ENCODE measurements at places on chromosomes 5 and 9.

DNA sequence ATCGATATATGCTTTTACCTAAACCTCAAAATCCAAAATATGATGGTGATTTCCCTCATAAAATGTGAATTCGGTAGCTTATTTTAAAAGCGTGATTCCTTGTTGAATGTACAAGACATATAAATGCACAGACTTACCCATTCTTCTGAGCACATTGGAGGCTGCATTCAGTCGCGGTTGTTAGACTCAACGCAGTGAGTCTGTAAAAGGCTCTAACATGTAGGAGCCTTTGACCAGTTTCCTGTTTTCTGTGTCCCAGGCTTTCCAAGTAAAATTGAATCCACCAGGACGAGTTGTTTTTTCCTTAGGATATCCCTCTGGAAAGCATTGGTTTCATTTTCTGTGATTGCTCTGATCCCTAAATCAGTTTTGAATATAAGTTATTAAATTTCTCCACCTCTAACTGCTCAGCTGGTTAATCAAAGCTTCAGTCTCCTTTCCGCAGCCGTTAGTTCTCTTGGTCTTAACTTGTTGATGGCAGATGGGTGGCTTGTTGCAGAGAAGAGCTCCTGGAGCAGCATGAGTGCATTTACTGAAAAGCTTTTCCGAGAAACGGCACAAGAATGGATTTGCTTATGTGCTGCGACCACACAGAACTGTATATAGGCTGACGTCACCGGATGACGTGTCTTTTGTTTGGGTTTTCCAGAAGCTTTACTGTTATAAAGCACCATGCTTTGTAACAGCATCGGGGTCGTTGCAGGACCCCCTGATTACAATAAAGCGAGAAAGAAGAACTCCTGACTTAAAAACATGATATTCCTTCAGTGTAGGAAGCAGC, at the start of gene LRRTM2:
Gene LRRTM2 (minus strand): TSS at position 565 of the 781 bp plus-strand sequence. CDS start 424 bp downstream, at position 141.
- DNase-seq, result no peak

GRCh38 chr5:150376799-150377771, 19.6 kb downstream of the TCOF1 start:
- DNase-seq, result no peak

DNA sequence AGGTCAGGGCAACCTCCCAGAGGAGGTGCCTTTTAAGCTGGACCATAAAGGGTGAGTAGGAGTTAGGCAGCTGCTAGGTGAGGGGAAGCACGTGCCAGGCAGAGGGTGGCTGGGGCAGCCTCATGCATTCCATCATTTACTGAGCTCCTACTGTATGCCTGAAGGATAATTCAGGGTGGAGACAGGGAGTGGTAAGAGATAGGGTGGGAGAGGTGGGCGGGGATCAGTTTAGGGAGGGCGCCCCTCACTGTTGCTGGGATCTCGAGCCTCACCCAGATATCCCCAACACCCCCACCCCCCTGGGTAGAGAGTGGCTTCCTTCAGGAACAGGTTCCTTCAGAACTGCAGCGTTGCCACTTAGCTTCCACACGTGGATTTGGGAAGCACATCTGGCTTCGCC, 74.5 kb upstream of the ASS1 start:
- DNase-seq, result no peak

GRCh38 chr9:117160254-117160653, 254.6 kb downstream of the ASTN2 start:
- no peak for DNase-seq

GRCh38 chr5:141258464-141258863, 13.3 kb downstream of the PCDHB15 start:
- no peak for DNase-seq

DNA sequence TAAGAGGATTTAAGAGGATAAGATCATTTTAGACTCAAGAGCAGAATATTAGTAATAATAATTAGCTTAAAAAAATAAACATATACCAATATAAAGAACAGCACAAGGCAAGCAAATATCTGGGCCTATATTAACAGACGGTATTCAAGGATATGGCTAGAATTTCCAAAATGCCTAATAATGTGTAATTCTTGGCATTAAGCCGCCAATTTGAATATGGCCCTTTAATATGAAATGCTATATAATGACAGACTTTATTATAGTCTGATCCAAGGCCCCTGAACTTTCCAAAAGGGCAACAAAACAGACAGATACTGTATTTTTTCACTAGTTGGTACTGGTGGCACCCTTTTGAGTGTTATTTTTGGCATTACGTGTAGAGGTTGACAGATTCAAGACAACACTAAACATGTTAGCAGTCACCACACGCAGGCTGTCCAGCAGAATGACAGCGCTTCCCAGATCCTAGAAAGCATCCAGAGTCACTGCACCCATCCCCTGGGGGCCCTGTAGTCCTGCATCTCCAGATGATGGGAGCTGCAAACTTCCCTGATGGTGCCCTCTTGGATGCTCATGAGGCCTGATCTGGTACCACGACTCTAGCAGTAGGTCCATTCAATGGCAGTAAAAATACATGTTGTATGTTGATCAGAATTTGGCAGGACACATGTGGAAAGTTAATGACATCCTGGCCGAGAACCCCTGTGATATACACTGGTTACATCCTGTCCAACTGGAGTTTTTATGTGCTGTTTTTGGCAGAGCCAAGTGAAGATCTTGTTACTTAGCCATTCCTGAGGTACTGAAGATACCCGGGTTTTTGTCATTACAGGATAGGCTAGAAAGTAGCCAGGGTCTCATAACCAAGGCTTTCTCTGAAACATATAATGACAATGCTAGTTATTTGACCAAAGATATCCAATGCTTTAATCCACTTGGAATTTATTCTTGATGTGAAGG, 1.7 kb upstream of the ABL1 start:
- DNase-seq, result no peak

DNA sequence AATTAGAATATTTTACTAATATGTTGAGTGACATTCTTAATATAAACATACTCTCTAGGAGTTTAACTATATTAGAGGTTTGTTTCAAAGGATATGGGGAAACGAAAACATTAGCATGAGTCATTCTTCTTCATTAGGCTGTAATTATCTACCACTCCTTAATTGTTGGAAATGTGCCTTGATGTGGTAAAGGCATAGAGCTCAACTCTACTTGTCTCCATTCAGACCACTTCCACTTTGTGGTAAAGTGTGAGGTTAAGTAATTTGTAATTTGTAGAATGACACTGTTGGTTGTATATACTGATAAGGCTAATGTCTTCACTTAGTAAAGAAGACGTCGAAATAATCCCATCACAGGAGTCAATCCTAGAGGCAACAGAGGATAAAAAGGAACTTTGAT, 58.1 kb downstream of the HAPLN1 start:
- peak; percentile 38 for DNase-seq

- DNase-seq, result no peak
Observed at GRCh38 chr5:76371960-76372322, 31.1 kb upstream of the IQGAP2 start.

- DNase-seq, result no peak
Observed at GRCh38 chr5:174165406-174165805, 119.9 kb downstream of the NSG2 start.

Data from GM06990 (cell line).